ENCODE measurements at places on chromosomes 11 and 22. TPM values are rescaled to one million over a fixed set of nuclear protein-coding genes. Genes with fewer than 3 reads are reported as not detected.

PANX3 gene
- total RNA-seq: not detected

CABP7 gene
- not detected for total RNA-seq

RFPL1 gene
- not detected for total RNA-seq

TMEM25 gene
- 1.2 TPM for total RNA-seq

PLAAT4 gene
- 2.3 TPM for total RNA-seq

OR51B4 gene
- total RNA-seq: not detected

C22orf31 gene
- total RNA-seq: not detected

DRG1 gene
- total RNA-seq: 77.2 TPM

CEND1 gene
- 2.2 TPM for total RNA-seq

ACRV1 gene
- not detected for total RNA-seq

TRIM49 gene
- not detected for total RNA-seq

TMPRSS6 gene
- total RNA-seq: not detected

SYT12 gene
- total RNA-seq: under 0.01 TPM

RELT gene
- 6.3 TPM for total RNA-seq

NEFH gene
- total RNA-seq: 0.37 TPM

MAPK8IP1 gene
- total RNA-seq: 7.4 TPM
